CD14-positive monocyte (primary cell): ENCODE measurements at places on chromosomes 13 and 19. TPM values are rescaled to one million over a fixed set of nuclear protein-coding genes. Genes with fewer than 3 reads are reported as not detected.

GRCh38 chr13:111396457-111396856 is 76.0 kb downstream of the TEX29 start:
- no peak for DNase-seq

Gene ZNF382
- 0.63 TPM for polyA plus RNA-seq

GRCh38 chr19:54099190-54099902 is 1.3 kb downstream of the OSCAR start:
- DNase-seq = peak; percentile 35

GRCh38 chr13:113354831-113355610 is 8.9 kb downstream of the GRTP1 start:
- DNase-seq = no peak

DNA sequence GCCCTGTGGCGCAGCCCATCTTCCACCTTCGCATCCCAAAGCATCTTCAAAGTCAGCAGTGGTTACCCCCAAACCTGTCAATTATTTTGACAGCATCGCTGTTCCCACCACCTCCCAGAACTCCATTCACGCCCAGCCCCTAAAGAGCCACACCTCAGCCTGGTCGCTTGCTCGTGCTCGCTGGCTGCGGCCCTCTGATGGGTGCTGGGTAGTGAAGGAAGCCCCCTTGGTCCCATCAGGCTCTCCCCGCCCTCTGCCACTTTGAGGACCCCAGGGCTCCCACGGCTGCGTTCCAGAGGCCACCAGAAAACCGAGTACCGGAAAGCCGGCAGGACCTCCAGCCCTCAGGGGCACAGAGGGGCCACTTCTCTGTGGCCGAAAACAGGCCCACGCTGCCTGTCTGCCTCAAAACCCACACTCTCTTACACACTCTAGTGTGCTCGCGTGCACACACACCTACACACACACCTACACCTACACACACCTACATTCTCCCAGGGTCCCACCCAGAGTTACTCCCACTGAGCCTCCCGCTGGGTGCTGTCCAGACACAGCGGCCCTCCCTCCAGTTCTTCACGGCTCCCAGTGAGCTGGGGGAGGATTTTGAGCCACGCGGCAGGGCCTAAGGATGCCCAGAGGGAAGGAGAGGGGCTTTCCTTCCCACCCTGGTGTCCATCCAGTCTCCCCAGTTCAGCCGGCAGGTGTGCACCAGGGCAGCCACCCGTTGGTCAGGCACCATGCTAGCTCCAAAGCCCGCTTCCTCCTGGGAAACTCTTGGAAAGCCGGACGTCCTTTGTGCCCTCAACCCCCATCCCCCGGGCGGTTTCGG is 1.9 kb downstream of the VSTM2B start:
- DNase-seq = no peak

GRCh38 chr13:76229281-76229680 is 593.2 kb downstream of the LMO7 start:
- no peak for DNase-seq

Gene HSPB6
- not detected in 2 replicates for polyA plus RNA-seq
